Stimulated activated CD4-positive, alpha-beta T cell treated with anti-CD3 and anti-CD28 coated beads, Interleukin-1b, Interleukin-23, amount 100 ng/mL, for 1 hour (primary cell): ENCODE measurements at places on chromosomes 11 and 22.

DNA sequence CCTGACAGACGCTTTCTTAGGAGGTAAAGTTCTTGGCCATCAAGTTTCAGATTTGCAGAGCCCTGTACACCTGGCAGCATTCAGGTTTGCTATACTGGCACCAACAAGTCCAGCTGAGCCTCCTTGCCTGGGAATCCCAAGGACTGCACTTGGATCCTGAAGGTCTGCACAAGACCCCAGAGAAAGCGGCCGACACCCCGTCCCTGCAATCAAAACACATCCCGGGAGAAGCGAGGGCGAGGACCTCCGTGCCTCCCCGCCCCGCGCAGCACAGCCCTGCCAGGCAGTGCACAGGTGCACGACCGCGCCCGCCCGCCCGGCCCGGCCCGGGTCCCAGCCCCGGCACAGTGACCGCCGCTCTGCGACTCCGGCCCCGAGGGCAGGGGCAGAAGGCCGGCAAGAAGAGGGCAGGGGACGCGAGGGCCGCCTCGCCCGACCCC lies 559 bp downstream of the MRTFA start:
- no peak for DNase-seq

DNA sequence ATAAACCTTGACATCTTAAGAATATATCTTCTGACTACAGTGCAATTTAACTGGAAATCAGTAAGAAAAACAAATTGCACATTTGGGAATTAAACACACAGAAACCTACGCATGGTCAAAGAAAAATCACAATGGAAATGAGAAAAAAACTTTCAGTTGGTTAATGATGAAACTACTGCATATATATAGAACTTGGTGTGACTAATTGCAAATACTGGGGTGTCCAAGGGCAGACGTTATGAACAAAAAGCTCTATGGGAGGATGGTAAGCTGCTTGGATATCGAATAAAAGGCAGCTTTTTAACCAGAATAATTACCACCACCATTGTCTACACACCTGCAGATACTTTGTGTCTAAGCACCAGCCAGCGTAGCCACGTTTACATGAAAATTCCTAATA lies 791 bp downstream of the GDPD4 start:
- no peak for DNase-seq

- DNase-seq, result no peak
These were observed 790 bp downstream of the IFITM5 start for GRCh38 chr11:298406-299065.

GRCh38 chr11:14029440-14029839 lies 66.9 kb downstream of the SPON1 start:
- DNase-seq, result no peak

DNA sequence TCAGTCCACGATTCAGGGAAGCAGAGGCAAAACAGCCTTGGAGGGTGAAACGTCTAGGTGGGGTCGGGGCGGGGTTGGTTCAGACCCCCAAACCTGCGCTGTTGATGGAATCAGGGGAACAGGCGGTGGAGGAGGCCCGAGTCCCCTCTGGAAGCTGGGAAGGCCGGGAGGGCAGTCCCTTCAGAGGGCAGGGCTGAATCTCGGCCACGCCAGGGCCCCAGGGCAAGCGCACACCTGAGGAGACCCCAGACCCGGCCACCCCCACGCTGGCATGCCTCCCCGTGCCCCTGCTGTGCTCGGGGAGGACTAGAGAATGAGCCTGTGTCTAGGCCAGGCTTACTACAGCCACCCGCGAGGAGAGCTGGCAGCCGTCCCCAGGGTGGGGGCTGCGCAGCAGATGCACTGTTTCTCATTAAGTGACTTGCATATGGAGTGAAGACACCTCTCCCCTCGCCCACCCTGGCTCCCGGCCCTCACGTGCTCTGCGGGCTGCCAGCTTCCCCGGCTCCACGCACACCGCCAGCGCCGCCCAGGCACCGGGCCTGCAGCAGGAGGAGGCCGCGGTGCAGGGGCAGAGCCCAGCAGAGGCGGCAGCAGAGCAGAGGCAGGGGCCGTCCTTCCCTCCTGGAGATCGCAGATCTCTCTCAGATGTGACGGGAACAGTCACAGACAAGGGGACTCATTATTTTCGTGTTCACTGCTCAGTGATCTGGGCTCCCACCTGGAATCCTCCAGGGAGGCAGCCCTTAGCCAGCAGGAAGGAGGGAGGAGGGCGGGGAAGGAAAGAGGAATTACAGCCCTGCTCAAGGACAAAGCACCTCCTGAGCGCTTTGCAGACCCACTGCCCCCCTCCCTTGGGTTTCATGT lies 47.1 kb upstream of the OPCML start:
- DNase-seq, result no peak

- no peak for DNase-seq
These were observed 7.9 kb downstream of the CTR9 start for GRCh38 chr11:10758957-10759356.

- DNase-seq, result no peak
These were observed 84.1 kb downstream of the NXPE2 start for GRCh38 chr11:114762408-114762807.

DNA sequence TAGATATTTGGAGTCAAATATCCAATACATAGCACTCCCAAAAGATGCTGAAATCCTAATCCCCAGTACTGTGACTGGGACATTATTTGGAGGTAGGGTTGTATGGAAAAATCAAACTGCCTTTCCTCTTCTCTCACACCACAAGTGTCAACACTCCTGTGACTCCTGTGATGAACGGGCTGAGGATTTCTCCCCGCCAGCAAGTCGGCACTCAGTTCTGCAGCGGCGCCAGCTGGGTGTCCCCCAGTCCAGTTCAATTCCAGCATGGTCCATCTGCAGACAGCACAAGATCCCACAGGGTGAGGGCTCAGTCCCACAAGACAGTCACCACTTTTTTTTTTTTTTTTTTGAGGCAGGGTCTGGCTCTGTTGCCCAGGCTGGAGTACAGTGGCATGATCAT lies 4.3 kb upstream of the PARVB start:
- no peak for DNase-seq

DNA sequence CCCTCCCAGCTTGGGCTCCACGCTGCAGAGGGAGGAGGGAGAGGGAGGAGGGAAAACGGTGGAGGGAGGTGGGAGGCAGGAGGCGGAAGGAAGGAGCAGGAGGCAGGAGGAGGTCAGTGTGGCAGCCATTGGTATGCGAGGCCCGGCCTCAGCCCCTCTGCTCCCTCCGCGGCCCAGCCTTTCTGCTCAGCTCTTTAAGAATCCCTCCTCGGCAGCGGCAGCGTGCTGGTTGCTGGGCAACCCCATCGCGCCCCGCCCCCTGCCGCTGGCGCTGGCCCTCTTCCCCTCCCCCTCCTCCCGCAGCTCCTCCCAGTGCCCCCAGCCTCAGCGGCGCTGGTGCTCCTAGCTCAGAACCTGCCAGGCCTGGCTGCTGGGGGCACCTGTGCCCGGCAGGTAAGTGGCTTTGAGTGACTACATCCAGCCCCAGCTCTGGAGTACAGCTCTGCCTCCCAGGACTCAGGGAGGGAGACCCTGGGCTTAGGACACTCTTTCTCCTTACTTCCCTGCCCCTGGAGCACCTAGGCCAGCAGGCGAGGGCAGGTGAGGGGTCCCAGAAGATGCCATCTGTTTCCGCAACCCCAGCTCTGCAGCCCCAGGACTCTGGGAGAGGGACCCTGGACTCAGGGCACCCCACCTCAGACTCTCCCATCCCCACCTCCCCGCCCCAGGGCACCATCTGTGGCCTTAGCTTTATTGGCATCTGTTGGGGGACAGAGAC lies 7.2 kb upstream of the FLRT1 start:
- no peak for DNase-seq

- DNase-seq, result no peak
These were observed 125.7 kb downstream of the KCNQ1OT1 start for GRCh38 chr11:2574043-2574552.

- DNase-seq, result no peak
These were observed 79.8 kb downstream of the KCNQ1 start for GRCh38 chr11:2524446-2525165.

GRCh38 chr22:33835265-33835664 lies 85.0 kb downstream of the LARGE1 start:
- no peak for DNase-seq

- DNase-seq, result no peak
These were observed 6.1 kb downstream of the UCP3 start for GRCh38 chr11:74002832-74003231.

DNA sequence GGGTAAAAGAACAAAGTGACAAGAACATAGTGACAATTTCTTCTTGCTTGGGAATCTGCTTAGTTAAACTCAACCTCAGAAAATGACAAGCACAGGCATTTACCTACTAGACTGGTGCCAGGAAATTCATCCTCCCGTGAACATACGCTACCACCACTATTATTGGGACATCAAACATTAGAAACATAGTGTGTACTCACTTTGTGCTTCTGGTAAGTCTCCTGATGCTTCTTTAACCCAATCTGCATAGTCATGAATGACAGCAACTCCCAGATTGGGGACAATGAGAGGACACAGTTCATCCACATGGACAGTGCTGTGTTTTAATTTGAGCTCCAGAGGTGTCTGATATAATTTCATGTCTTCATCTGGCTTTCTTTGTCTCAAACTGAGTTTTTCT lies 29.2 kb upstream of the CHRNA10 start:
- no peak for DNase-seq

- no peak for DNase-seq
These were observed 34.5 kb upstream of the PARVG start for GRCh38 chr22:44146088-44146861.

- no peak for DNase-seq
These were observed 854.4 kb upstream of the CCDC90B start for GRCh38 chr11:84140386-84141169.

DNA sequence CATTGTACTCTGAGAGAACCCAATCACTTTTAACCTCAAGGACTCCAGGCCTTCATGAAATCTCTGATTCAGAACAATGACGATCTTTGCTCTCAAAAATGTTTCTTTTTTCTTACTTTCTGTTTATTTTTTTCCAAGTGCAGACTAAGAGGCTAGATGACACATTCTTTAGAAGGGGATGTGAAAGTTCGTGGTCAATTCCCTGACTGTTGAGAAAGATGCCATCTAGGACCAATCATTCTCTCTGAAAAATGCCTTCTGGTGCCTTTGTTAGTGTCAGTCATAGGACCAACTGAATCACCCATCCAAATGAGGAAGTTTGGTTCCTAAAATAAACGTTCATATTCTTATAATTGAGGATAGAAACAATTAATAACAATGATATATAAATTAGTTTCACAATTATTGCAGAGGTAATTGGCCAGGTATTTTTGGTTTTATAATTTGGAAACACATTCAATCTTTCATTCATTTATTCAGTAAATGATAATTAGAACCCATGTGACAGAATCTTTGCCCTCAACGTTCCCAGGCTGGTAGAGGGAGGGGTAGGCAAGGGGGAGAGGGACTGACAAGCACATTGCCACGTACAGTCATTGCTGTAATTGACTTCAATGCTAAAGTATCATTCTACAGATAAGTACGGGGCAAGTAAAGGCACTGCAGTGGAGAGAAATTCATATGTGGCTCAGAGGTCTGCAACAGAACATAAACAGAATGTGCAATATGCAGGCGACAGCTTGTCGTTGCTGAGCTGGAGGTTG lies 333.4 kb upstream of the MPPED2 start:
- DNase-seq, result no peak

- DNase-seq, result no peak
These were observed 59.3 kb downstream of the TTC28 start for GRCh38 chr22:28620244-28620922.

DNA sequence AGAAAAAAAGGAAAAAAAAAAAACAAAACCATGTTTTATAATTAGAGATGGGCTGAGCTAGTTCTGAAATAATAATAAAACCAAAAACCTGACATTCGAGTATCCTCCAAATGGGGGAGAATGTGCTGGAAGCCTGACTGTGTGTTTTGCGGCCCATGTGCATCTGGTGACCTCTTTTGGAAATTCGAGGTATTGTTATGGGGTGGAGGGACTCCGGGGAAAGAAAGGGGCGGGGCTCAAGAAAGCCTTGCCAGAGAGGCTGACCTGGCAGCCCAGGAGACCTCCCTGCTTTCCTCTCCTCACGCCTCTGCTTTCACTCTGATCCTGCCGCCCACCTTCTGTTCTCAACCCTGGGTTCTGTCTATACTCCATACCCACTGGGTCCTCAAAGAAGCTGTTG lies 72.9 kb downstream of the CTTN start:
- DNase-seq, result no peak

- no peak for DNase-seq
These were observed 13.6 kb upstream of the MUC2 start for GRCh38 chr11:1060852-1061616.

DNA sequence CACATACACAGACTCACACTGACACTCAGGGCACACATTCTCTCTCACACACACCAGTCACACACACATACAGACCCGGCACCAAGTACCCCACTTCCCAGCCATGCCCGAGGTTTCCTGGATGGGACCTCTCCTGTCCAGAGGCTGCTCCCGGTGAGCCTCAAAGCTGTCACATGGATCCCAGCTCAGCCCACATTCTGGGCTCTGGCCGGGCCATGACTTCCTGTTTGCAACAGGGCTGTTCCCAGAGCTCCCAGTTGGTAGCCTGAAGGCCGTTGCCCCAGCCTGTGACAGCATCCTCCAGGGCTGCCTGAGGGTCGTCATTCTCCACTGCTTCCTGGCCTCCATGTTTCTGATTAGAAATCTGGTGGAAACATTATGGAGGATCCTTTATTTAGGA lies 14.6 kb upstream of the CYP2D6 start:
- DNase-seq, result no peak

DNA sequence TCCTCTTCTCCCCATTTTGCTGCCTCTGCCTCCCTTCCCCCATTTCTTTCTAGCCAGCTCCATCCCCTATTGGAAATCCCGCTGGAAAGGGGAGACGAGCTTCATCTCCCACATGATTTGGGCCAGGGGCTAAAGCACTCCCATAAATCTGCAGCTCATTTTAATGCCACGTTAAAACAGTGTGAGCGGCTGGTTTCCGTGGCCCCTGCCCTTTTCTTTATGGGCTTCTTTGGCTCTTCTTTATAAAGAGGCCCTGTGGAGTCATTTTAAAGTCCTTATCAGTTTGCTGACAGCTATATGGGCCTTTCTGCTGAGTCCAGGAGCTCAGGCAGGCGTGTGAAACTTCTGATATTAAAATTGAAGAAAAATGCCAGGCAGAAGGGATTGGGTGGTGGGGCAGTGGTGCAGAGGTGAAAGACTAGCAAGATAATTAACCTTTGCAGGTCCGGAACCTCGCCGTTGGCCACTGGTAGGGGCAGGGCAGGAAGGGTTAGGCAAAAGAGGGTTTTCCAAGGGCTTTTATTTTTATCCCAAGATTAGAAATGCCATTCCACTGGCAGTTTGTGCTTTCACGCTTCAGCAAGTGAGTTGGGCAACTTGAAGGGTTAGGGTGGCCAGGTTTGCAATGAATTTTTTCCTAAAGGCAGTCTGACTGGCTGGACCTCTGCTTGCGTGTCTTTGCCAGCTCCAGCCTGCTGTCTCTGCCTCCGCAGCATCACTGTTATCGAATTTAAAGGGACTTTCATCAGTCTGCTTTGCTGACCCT lies 44.3 kb downstream of the EXT2 start:
- no peak for DNase-seq

DNA sequence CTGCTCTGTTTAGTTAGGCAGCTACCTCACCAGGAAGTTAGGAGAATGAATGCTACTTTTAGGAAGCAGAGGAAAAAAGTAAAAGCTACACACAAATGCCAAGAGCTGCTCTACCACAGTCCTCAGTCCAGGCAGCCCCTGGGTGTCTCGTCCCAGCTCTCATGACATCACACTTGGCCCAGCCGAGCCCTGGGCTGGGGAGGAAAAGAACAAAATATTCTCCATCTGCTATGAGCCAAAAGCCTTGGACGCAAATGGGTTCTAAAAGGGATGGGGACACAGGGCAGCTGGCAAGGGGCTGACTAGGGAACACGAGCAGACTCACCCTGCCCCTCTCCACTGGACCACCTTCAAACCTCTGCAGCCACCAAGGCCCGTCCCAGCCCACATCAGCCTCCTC lies 26.1 kb downstream of the TMEM184B start:
- DNase-seq, result no peak

GRCh38 chr11:9601037-9601875 lies 27.8 kb downstream of the WEE1 start:
- DNase-seq, result no peak
